Stimulated activated CD8-positive, alpha-beta memory T cell treated with anti-CD3 and anti-CD28 coated beads, Interleukin-4, amount 100 ng/mL, for 48 hours (primary cell): ENCODE measurements at places on chromosomes 12 and 14.

- DNase-seq, result no peak
These were observed 15.6 kb upstream of the CALM1 start for GRCh38 chr14:90381011-90381786.

- no peak for DNase-seq
These were observed 71.7 kb downstream of the ANO2 start for GRCh38 chr12:5873281-5873919.

DNA sequence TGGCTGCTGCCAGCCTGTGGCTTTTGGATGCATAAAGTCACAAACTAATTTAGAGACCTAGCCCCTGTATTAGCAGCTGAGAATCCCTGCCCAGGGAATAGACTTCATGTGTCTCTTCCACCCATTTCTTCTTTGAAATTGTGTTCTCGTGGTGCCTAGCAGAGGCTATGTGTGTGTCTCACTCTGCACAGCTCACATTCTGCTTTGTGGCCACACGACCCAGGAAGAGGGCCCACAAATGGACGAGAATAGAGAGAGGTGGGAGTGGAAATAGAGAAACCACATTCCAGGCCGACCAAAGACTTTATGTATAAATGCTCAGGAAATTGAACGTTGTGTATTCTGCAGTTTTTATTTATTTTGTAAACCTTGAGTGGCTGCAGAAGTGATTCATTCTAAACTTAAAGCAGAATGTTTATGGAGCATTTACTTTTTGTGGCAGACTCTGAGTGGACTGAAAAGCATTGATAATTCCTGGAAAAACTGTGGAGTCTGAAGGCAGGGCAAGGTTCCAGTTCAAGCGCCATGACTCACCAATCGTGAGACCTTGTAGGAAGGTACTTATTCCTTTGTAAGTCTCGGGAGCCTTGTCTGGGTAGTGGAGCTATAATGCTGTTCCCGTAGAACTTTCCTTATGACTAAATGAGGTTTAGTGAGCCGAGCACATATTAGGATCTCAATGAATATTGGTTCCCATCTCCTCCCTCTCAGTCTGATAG lies 9.1 kb downstream of the B4GALNT3 start:
- DNase-seq, result no peak

GRCh38 chr12:53578783-53579182 lies 47.4 kb downstream of the ATF7 start:
- no peak for DNase-seq

DNA sequence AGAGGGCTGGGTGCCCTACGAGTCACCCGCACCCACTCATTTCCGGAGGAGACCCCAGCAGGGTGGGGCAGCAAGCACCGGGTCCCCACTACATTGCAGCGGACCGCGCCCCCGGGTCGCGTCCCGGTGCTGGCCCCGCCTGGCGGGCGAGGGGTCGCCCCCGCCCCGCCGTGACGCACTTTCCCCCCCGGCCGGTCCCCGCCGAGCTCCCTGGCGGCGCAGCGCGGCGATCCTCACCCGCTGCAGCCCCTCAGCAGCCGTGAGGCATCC lies 106.1 kb downstream of the PRICKLE1 start:
- peak; percentile 36 for DNase-seq

DNA sequence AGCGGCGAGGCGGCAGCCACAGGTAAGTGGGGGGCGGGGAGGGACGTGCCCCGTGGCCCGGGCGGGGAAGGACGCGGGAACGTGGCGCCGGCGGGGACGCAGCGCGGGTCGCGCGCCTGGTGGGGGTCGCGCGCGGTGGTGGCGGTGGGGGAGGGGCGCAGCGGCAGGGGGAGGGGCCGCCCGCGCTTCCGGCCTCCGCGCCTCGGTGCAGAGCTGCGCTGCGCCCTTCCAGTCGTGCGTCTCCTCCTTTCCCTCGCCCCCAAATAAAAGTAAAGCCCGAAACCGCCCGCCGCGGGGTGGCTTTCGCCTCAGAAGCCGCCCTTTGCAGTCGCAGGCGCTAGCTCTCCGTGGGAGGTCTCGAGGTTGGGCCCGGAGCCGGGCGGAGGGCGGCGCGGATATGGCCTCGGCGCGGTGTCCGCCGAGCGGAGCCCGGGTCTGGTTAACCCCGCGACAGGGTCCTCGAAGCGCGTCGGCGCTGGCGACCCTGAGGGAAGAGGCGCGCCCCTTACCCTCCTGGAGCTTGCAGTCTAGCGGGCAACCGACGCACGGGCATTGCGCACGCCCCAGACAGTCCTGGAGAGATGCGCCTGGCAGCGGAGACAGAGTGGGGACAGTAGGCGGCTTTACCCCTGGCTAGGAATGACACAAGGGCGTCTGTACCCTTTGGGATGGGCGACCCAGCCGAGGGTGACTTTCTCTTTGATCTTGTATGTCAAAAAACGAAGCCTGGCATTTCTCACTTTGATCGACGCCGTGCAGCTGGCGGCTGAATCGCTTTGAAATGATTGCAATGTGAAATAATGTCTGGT lies 589 bp downstream of the ATF1 start:
- peak; percentile 82 for DNase-seq

DNA sequence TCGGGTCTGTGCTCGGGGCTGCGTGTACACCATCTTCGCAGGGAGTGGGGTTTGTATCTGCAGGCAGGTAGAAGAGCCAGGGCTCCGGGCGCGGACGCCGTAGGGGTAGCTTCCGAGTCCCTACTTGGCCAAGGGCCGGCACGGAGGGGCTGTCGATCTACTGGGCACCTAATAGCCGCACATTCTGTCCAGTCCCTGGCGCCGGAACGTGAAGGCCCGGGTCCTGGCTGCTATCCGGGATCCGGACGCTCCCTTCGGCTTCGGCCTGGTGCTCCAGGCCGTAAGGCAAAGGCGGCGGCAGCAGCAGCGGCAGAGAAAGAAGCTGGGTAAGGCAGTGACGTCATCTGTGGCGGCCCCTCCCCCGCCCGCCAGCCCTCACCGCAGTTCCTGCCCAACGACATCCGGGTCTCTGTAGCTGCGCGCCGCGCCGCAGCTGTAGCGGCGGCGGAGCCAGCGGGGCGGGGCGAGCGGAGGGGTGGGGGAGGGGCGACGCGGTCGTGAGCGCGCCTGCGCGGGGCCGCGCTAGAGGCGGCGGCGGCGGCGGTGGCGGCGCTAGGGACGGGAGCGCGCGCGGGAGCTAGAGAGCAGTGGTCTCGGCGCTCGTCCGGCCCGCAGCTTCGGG lies at the start of gene PPM1A:
Gene PPM1A (plus strand): TSS at position 525 of the 622 bp plus-strand sequence. CDS start 33,483 bp downstream, outside the sequence.
- peak; percentile 95 for DNase-seq

GRCh38 chr12:65891987-65892481 lies 67.8 kb downstream of the HMGA2 start:
- no peak for DNase-seq

DNA sequence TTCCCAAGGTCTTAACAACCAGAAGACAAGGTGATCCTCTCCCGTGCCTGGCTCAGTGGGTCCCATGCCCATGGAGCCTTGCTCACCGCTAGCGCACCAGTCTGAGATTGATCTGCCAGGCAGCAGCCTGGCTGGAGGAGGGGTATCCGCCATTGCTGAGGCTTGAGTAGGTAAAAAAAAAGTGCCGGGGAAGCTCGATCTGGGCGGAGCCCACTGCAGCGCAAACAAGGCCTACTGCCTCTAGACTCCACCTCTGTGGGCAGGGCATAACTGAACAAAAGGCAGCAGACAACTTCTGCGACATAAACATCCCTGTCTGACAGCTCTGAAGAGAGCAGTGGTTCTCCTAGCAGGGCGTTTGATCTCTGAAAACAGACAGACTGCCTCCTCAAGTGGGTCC lies 104.0 kb downstream of the C14orf39 start:
- no peak for DNase-seq

GRCh38 chr12:132717531-132718387 lies 7.1 kb downstream of the PGAM5 start:
- no peak for DNase-seq

GRCh38 chr12:26274441-26275312 lies 79.3 kb downstream of the SSPN start:
- peak; percentile 70 for DNase-seq

GRCh38 chr12:11815397-11815796 lies 165.9 kb downstream of the ETV6 start:
- DNase-seq, result peak; percentile 19

GRCh38 chr14:61527325-61528100 lies 167.8 kb upstream of the HIF1A start:
- no peak for DNase-seq

DNA sequence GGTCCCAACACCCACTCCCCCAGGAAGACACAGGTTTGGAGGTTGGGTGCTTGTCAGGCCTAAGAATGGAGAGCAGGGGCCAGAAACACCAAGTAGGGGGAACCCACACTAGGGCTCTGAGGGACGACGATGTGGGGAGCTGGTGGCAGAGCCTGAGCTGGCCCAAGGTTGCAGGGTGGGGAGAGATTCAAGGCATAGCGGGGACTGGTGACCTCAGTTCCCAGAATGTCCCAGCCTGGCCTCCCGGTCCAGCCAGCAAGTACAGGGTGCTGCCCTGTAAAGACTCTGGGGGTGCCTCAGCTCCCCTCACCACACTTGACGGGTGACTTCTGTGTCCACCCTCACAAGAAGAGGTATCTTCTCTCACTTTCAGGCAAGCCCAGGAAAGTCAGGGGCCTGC lies 86.7 kb downstream of the ALG10 start:
- DNase-seq, result no peak

DNA sequence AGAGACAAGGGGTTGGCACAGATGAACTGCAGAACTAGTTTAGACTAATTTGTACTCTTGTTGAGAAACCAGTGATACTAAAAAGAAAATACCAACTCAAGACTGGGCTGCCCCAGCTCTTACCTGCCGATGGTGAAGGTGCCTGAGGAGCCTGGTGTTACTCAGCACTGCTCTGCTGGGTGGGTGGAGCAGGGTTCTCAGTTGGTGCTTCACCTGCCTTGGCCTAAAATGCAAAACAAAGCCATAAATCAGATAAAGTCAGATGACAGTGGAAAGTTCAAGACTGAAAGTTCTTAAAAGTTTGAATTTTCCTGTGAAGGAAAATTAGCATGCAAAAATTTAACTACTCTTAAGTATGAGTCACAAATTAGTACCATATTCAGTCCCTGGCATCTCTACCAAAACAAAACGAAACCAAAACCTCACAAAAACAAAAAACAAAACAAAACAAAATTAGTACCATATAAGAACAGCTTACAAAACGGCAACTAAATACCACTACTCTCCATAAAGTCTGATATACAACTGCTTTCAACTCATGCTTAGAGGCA lies 21.9 kb downstream of the YBX3 start:
- DNase-seq, result peak; percentile 43

DNA sequence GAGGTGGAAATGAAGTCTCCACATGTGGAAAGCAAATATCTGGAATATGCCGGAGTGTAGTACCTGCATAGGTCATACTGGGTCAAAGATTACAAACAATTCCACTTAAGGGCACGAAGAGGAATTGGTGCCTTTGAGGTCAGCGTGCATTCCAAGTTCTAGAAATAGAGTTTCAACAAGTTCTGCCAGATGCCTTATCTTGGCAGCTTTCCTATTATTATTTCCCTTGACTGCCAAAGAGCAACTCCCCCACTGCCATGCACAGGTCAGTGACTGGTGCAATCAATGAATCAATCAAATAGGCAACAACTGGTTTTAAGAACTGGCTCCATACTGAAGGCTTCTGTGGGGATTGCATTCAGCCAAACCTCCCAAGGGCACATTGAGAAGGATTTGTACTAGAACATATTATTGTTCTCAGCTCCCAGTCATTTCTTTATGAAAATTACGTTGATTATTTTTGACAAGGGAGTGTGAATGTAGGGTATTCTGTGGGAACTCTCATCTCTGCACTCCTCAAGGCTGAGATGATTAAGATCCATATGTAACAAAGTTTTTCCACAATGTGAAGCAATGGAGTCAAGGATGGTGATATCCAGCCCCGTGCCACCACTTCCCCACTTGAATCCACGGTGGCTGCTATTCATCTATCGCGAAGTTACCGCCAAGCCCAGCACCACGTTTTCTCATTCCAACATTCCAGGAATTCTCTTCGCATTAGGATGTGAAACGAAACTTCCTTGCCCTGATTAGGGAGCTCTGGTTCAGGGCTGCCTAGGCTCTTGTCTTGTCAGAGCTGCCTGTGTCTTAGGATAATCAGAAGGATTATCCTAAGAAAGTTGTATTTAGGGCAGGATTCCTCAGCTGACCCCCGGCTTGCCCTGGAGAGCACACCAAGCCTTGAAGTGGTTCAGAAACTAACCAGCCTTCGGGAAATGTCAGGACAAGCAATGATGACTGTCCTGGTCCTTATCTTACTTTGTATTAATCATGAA lies 115.1 kb upstream of the PCED1B start:
- DNase-seq, result no peak

GRCh38 chr12:96635844-96636243 lies 146.5 kb downstream of the CFAP54 start:
- no peak for DNase-seq

DNA sequence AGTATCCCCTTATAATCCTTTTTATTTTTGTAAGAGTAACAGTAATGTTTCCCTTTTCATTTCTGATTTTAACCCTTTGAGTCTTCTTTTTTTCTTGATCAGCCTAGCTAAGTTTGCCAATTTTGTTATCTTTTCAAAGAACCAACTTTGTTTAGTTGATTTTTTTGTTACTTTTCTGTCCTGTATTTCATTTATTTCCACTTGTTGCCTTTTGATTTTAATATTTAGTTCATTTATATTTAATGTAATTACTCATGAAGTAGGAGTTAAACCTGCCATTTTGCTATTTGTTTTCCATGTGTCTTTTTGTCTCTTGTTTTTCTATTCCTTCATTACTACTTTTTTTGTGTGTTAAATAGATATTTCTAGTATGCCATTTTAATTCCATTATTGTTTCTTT lies 146.4 kb downstream of the ANO6 start:
- DNase-seq, result no peak

GRCh38 chr14:89394972-89395371 lies 22.1 kb downstream of the FOXN3 start:
- DNase-seq, result no peak

- no peak for DNase-seq
These were observed 67.0 kb upstream of the MAX start for GRCh38 chr14:65169351-65169750.

- peak; percentile 18 for DNase-seq
These were observed 21.4 kb downstream of the OTUB2 start for GRCh38 chr14:94047581-94047980.

- no peak for DNase-seq
These were observed 152.3 kb downstream of the RAD51B start for GRCh38 chr14:67971627-67972625.

- DNase-seq, result no peak
These were observed 5.0 kb upstream of the NEDD1 start for GRCh38 chr12:96902076-96902475.

- DNase-seq, result no peak
These were observed 111.2 kb downstream of the ITPR2 start for GRCh38 chr12:26721800-26722199.
